ENCODE measurements at places on chromosomes 3 and 15.

DNA sequence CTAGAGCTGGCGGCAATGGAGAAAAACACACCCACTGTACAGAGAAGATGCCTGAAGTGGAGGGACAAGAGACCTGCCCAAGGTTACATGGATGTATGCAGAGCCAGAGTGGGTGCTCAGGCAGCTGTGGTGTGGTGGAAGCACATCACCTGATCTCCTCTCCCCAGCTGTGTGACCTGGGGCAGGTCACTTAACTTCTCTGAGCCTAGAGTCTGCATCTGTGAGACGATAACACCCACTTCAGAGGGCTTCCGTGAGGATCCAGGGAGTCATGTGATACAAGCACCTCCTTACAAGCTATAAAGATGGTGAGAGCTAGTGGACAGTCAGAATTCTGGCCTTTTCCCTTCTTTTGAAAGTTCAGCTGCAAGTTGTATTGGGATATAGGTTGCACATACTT, 55.1 kb upstream of the HERC1 start:
- no peak for DNase-seq

GRCh38 chr15:26314577-26314976, 451.4 kb upstream of the ATP10A start:
- no peak for DNase-seq

- peak; percentile 72 for DNase-seq
These were observed 12.6 kb upstream of the LMAN1L start for GRCh38 chr15:74799856-74800558.

- no peak for DNase-seq
These were observed 437 bp downstream of the MKRN2OS start for GRCh38 chr3:12544652-12545472.

DNA sequence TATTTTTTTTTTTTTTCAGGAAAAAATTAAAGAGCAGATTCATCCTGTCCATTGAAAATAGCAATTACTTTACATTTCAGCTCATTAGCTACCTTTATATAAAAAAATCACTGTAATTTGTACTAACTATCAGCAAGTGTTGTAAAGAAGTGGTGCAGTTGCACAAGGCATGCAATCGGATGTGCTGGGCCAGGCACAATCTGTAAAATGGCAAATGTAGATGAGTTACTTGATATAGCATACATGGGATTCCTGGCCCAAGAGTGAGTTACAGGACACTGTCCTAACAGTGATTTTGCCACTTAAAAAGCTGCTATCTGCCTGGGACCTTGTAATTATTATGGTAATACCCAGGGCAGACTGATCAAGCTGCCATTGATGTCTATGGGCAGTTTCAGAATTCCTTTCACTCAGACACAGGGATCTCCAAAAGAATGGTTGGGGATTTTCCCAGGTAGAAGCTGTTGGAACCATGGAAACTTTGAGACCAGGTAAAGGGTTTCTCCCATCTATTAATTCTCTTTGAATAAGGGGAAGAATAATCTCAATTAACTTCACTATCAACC, 182.2 kb upstream of the ICE2 start:
- no peak for DNase-seq

DNA sequence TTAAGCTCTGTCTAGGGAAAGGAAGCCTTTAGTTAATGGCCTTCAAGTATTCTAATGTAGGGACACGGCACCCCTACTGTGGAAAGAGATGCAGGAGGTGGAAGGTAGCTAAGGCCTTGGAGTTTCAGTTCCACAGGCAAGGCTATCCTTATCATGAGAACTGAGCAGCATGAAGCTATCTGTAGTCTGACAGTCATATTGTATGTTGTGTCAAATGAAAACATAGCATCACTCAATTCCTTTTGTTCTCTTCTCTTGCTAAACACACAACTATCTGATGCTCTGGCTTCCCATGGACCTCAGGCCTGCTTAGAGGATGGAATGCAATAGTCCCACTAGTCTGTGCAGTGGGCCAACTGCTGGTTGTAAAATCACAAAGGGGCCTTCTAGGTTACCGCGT, 380.9 kb downstream of the FHIT start:
- DNase-seq = no peak

All from stimulated activated CD4-positive, alpha-beta T cell treated with anti-CD3 and anti-CD28 coated beads, Interleukin-1b, Interleukin-23, amount 100 ng/mL, for 1 hour (primary cell).